DMS153 (cell line): ENCODE measurements at places on chromosomes 3 and 15.
A peak's percentile ranks its signal among the peaks of the same experiment; 100 is the strongest.

- DNase-seq: no peak
These were observed 380.2 kb downstream of the ULK4 start for GRCh38 chr3:41581700-41582099.

GRCh38 chr15:100338971-100339444, 2.8 kb downstream of the ADAMTS17 start:
- peak; percentile 41 for DNase-seq

GRCh38 chr3:159008401-159008800, 206.5 kb downstream of the MFSD1 start:
- DNase-seq: no peak

GRCh38 chr3:107085261-107085660, 292.0 kb upstream of the CCDC54 start:
- DNase-seq: no peak

- no peak for DNase-seq
These were observed 634.6 kb downstream of the IGSF11 start for GRCh38 chr3:118400086-118400485.
